ENCODE measurements at places on chromosomes 16 and 17. TPM values are rescaled to one million over a fixed set of nuclear protein-coding genes. Genes with fewer than 3 reads are reported as not detected.

NOXO1 gene
- not detected for total RNA-seq

RPL26 gene
- 1,770 TPM for total RNA-seq

TNFSF13 gene
- total RNA-seq: 1.4 TPM

SLC52A1 gene
- total RNA-seq: 0.13 TPM

HAS3 gene
- 7.6 TPM for total RNA-seq

SLC16A13 gene
- 0.85 TPM for total RNA-seq

SYNGR3 gene
- total RNA-seq: 4.0 TPM

ELMO3 gene
- total RNA-seq: 0.76 TPM

C1QTNF8 gene
- 0.13 TPM for total RNA-seq

ALOX15 gene
- not detected for total RNA-seq

HLF gene
- not detected for total RNA-seq

MEIOB gene
- not detected for total RNA-seq

AIPL1 gene
- not detected for total RNA-seq

KRTAP2-3 gene
- total RNA-seq: 0.56 TPM

CYGB gene
- 24.4 TPM for total RNA-seq

MAF gene
- 10.1 TPM for total RNA-seq

SLC25A39 gene
- 102 TPM for total RNA-seq

ZG16 gene
- not detected for total RNA-seq

KCNJ16 gene
- not detected for total RNA-seq

HSD11B2 gene
- not detected for total RNA-seq

ALDH3A2 gene
- 132 TPM for total RNA-seq

GP1BA gene
- total RNA-seq: not detected

CIITA gene
- 1.1 TPM for total RNA-seq

CFAP97D1 gene
- not detected for total RNA-seq

TEKT5 gene
- 0.13 TPM for total RNA-seq

DEXI gene
- total RNA-seq: 41.8 TPM

All from smooth muscle cell of the pulmonary artery (primary cell).